ENCODE measurements at places on chromosomes 2 and 18. TPM values are rescaled to one million over a fixed set of nuclear protein-coding genes. Genes with fewer than 3 reads are reported as not detected.

Gene PER2
- total RNA-seq: 5.5 TPM

DNA sequence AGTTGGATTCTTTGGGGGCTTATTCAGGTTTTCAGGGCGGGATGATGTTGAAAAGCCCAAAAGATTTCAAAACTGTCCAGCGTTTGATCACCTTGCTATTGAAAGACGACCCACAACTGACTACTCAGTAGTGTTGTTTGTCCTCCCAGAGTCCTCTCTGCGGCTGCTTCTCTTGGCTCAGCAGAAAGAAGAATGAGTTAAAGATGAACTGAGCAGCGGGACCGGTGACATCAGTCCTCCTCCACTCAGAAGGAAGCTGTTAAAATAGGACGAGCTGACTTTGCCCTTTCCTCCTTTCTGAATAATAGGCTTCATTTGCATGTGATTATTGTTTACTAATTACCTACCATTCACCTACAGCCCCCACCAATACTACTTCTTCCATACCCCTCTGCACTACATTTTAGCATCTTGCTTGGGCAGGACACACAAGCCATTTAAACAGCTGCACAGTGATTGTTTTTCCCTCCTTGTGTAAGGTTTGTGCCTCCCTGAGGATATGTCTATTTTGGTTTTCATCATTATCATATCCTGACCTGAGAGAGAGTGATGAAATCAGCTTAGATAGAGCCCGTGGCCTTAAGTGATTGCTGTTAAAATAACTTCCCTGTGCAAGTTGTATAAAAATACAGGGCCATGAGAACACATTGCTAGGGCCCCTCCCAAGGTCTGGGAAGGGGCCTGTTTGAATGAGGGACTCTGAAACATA, 261.8 kb downstream of the FHOD3 start:
- no peak overlapping the region for H3K27ac ChIP-seq
- no peak overlapping the region for H3K4me3 ChIP-seq
- no peaks in the 10 kb centered on the region for H3K36me3 ChIP-seq
- H3K4me1 ChIP-seq: no peaks in the 10 kb centered on the region

DNA sequence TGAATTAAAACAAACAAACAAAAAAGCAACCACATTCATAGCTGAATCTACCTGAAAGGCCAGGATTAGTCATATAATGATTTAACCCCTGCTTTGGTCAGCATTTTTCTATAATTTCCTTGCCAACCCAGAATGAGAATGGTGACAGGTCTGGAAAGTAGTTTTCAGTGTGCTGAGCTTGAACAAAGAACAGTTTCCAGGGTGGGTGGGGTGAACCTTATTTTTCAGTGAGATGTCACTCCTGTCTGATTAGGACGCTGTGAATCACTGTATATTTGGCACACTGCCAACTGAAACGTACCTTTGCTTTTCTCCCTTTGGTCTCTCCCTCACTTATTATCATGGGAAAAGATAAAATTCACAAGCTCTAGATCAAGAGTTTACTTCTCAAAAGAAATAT, 35.0 kb upstream of the DSC1 start:
- H3K4me1 ChIP-seq: peaks cover 12% of the 10 kb centered on the region
- DNase-seq: no peak
- no peaks in the 10 kb centered on the region for H3K36me3 ChIP-seq
- H3K27me3 ChIP-seq: no peaks in the 10 kb centered on the region
- no peak overlapping the region for H3K27ac ChIP-seq

DNA sequence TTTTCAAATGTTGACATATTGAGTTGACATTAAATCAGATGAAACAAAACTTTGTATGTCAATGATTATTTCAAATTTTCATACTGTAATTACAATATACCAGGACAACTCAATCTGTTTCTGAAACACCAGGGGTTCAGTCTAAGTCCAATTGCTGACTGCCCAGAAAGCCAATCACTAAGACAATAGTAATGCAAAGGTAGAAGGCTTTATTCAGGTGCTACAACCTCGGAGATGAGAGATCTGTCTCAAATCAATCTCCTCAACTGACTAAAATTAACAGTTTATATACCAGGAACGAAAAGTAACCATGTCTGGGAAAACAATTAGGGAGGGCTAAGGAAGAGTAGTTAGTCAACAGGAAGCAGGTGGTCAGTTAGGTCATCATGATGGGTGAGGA, 1400.4 kb downstream of the SUCLG1 start:
- no peaks in the 10 kb centered on the region for H3K4me1 ChIP-seq
- H3K36me3 ChIP-seq: no peaks in the 10 kb centered on the region
- H3K4me3 ChIP-seq: no peak overlapping the region
- no peak for DNase-seq

- no peak overlapping the region for H3K27ac ChIP-seq
- H3K4me3 ChIP-seq: no peak overlapping the region
- no peaks in the 10 kb centered on the region for H3K36me3 ChIP-seq
- DNase-seq: no peak
- no peaks in the 10 kb centered on the region for H3K4me1 ChIP-seq
These were observed 339.2 kb downstream of the ARHGAP15 start for GRCh38 chr2:143468341-143468888.

Gene IMMT
- total RNA-seq: 107 TPM

DNA sequence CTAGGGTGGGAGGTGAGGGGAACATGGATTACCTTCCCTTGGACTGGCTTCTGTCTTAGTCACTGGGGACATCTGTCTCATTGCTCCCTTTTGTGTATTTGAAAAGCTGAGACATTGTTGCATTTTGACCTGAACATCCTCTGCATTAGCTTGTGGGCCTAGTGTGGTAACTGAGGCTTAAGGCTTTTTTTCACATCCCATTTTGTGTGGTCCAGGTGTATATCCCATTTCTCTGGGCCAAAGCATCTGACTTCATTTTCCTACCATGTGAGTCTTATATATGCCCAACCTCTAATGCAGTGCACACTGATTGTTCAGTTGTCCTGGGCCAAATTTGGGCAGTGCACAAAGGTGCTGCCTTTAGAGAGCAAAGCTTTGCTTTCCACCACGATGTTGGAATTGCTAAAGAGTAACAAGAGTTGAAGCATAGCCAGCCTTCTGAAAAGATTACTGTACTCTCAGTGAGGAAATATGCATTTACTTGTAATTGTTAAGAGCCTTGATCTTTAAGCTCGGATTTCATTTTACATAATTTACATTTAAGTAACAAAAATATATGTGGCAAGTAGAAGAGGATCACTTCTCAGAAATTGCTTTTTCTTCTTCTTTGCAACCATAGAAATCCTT, 13.3 kb downstream of the PRKCE start:
- no peak overlapping the region for H3K27ac ChIP-seq
- no peak overlapping the region for H3K4me3 ChIP-seq
- H3K36me3 ChIP-seq: no peaks in the 10 kb centered on the region
- peaks cover 2% of the 10 kb centered on the region for H3K27me3 ChIP-seq
- no peak for DNase-seq

DNA sequence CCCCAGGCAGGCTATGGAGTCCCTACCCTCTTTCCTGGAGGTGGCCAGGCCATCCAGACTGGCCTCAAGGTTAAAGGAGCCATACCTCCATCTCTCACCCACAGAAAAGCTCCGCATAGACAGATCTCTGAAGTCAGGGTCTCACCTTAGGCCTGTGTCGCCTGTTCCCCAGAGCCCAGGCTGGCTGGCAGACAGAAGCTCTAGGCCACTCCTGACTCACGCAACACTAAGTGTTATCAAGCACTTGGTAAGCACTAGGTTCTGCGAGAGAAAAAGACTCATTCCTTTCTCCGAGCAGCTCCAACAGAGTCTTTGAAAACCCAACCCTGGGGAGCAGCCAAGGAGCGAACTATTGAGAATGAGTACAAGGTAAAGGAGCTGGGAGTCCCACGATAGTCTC, 6.1 kb downstream of the SMAD7 start:
- peaks cover 32% of the 10 kb centered on the region for H3K36me3 ChIP-seq
- no peak for DNase-seq
- peaks cover 72% of the 10 kb centered on the region for H3K4me1 ChIP-seq

GRCh38 chr2:10204326-10205161, 82.0 kb downstream of the RRM2 start:
- no peak overlapping the region for H3K4me3 ChIP-seq
- peaks cover 3% of the 10 kb centered on the region for H3K27me3 ChIP-seq
- peaks cover 9% of the 10 kb centered on the region for H3K4me1 ChIP-seq
- H3K27ac ChIP-seq: no peak overlapping the region

Gene PROC
- not detected for total RNA-seq

GRCh38 chr2:99689145-99689742, 199.4 kb upstream of the REV1 start:
- H3K4me1 ChIP-seq: no peaks in the 10 kb centered on the region
- no peak overlapping the region for H3K4me3 ChIP-seq
- no peak for DNase-seq

Gene DOK6
- 2.2 TPM for total RNA-seq

GRCh38 chr2:36697424-36698066, 1.0 kb downstream of the VIT start:
- peaks cover 24% of the 10 kb centered on the region for H3K4me1 ChIP-seq
- no peak for DNase-seq
- H3K36me3 ChIP-seq: no peaks in the 10 kb centered on the region
- H3K27ac ChIP-seq: peak overlapping the region; percentile 88
- H3K27me3 ChIP-seq: peaks cover 1% of the 10 kb centered on the region

DNA sequence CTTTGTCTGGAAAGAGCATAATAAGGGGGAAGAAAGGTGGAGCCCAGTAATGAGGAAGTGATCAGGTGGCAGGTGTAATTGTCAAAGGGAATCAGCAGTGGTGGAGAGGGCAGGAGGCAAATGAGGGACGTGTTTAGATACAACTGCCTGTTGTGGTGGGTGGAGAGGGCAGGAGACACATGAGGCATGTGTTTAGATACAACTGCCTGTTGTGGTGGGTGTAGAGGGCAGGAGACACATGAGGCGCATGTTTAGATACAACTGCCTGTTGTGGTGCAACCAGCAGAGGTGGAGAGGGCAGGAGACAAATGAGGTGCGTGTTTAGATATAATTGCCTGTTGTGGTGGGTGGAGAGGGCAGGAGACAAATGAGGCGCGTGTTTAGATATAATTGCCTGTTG, 173.1 kb downstream of the ANKRD30B start:
- H3K4me3 ChIP-seq: peak overlapping the region; percentile 2
- H3K27ac ChIP-seq: no peak overlapping the region
- H3K4me1 ChIP-seq: peaks cover 11% of the 10 kb centered on the region
- peaks cover 14% of the 10 kb centered on the region for H3K27me3 ChIP-seq

Data from endothelial cell (in vitro differentiated cells).